ENCODE measurements at places on chromosomes 4 and X.
A peak's percentile ranks its signal among the peaks of the same experiment; 100 is the strongest.

- no peak for DNase-seq
Observed at GRCh38 chrX:130184857-130185256, 13.1 kb downstream of the RAB33A start.

- DNase-seq = no peak
Observed at GRCh38 chr4:162403419-162403818, 239.6 kb upstream of the FSTL5 start.

- DNase-seq = peak; percentile 74
Observed at GRCh38 chr4:153643406-153644383, 40.4 kb upstream of the TLR2 start.

DNA sequence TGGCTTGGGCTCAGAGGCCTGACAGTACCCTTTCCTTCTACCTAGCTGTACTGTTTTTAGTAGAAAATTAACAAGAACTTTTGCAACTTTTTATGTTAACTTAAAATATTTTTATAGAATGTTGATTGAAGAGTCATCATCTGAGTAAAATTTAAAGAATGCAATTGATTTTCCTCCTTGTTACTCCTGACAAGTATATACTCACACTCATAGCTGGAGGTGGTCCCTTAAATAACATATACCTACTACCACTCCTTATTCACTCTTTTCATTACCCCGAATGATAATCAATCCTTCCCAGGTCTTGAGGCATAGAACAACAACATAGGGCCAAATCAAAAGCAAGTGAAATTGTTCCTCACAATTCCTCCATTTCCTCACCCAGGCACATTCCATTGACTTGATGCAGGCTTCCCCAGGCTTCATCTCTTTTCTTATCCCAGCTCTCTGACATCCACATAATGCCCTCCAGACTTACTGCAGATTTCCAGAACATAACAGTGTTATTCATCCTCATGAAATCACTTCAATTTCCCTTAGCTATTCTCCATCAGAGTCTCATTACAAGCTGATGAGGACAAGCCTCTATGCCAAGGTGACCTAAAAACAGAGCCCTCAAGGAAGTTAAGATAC is 73.2 kb upstream of the ANXA10 start:
- DNase-seq = no peak

DNA sequence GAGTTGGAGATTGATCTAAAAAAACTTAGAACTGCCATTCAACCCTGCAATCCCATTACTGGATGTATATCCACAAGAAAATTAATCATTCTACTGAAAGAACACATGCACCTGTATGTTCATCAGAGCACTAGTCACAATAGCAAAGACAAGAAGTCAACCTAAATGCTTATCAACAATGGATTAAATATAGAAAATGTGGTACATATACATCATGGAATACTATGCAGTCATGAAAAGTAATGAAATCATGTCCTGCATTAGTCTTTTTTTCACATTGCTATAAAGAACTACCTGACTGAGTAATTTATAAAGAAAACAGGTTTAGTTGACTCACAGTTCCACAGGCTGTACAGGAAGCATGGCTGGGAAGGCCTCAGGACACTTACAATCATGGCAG is 850.5 kb downstream of the TECRL start:
- no peak for DNase-seq

DNA sequence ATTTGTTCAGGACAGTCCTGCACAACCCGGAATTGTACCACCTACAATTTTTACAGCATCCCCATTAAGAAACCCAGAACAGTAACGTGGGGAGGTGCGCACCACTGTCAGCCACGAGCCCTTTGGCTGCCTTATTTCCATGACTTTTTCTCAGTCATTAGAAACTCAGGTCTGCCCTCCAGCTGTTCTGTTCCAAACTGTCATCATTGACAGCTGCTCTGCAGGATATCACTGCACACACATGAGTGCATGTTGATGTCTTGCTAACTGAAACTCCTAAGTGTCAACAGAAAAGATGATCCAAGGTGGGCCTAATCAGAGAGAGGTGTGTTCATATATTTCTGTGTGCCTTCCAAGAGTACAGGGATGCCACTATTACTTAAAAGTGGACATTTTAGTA is 123.4 kb downstream of the PARM1 start:
- no peak for DNase-seq

GRCh38 chr4:141899541-141899940 is 263.2 kb downstream of the IL15 start:
- DNase-seq = no peak

- DNase-seq = peak; percentile 65
Observed at GRCh38 chr4:88219099-88219498, 60.7 kb upstream of the ABCG2 start.

DNA sequence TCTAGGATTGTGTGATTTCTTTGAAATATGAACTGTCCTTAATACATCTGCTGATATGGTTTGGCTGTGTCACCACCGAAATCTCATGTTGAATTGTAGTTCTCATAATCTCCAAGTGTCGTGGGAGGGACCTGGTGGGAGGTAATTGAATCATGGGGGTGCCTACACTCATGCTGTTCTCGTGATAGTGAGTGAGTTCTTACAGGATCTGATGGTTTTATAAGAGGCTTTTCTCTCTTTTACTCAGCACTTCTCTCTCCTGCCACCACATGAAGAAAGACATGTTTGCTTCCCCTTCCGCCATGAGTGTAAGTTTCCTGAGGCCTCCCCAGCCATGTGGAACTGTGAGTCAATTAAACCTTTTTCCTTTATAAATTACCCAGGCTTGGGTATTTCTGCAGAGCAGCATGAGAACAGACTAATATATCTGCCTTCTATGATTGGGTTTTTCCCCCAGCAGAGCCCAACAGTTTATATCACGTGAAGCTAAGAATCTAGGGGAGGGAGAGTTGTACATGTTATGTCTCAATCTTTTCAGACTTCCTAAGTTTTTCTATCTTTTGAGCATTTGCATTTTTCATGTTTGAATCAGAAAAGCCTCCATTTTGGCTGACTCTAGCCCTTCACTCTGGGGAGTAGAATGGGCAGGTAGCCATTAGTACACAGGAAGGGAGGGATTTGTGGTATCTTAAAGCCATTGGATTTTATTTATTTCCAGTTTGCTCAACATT is 58.9 kb downstream of the PLAC1 start:
- DNase-seq = peak; percentile 25

DNA sequence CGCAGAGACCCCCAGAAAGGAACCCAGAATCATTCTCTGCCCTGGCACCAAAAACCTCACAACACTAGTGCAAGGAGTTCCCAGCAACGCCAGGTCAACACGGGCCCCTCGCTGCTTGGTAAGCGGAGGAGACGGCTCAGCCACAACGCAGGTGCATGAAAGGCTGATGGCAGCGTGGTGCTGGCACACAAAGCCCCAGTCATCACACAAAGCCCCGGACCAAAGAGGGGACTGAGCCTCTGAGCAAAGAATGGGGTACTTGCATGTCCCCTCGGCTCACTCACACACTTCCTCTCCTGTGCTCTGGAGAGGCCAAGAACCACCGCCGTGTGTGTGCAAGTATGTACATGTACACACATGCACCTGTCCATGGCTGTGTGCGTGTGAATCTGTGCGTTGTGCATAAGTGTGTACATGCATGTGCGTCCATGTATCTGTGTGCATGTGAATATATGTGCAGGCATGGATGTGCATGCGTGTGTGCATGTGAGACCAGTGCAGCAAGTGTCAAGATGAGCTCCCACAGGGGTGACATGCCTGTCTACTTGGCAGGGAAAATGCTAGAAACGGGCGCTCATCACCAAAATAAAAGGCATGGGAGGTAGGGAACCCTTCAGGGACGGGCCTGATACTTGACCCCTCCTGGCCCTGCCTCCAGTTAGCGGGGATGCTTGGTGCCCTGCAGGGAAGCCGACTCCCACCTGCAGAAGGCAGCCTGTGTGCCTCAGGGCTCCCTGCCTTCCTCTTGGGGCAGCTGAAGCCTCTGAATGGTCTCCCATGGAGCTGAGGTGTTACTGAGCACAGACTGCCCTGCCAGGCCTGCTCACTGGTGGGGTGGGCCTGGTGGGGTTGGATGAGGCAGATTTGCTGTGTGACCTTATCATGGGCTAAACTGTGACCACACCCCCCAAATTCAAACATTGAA is 60.4 kb downstream of the ZFYVE28 start:
- no peak for DNase-seq

DNA sequence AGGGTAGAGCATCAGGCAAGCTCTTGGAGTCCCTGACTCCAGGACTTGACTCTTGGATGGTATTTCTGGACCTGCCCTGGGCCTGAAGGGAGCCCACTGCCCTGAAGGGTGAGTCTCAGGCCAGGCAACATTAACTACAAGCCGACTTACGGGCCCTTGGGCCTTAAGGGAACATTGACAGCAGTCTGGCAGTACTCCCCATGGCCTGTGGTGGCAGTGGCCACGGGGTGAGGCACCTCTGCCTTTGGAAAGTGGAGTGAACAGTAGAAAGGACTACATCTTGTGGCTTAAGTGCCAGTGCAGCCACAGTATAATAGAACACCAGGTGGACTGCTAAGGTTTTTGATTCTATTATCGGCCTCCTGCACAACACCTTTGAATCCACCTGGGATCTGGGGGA is 36.3 kb downstream of the SH3BGRL start:
- no peak for DNase-seq

DNA sequence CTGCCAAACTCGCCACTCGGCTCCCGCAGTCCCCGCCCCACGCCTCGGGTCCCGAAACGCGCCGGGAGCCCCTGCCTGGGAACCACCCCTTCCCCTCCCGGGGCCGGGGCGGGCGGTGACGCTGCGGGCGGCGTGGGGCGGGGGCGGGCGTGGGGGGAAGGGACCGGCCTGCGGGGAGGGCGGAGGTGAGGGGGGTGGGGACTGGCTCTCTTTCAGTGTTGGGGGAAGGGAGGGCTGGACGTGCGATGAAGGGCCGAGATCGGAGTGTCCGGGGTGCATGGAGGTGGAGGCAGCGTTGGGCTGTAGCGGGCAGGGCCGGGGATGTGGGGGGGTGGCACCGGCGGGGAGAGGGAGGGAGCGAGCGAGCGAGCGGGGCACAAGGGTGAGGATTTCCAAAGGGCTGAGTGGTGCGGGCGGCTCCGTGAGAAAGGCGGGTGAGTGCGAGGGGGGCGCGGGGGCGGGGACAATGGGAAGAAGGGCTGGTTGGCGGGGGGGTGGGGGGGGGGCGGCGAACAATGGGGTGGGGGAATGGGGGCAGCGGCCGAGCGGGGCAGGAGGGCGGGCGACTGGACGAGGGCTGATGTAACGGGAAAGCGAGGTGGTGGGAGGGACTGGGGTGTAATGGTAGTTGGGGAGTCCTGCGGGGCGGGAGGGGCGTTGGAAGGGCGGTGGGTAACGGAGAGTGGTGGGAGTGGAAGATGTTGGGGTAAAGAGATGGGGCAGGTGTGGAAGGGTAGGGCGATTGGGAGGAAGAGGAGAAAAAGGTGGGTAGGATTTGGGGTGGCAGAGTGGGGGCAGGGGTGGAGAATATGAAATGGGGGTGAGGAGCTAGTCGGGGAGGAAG is 578 bp downstream of the DCUN1D4 start:
- peak; percentile 80 for DNase-seq

DNA sequence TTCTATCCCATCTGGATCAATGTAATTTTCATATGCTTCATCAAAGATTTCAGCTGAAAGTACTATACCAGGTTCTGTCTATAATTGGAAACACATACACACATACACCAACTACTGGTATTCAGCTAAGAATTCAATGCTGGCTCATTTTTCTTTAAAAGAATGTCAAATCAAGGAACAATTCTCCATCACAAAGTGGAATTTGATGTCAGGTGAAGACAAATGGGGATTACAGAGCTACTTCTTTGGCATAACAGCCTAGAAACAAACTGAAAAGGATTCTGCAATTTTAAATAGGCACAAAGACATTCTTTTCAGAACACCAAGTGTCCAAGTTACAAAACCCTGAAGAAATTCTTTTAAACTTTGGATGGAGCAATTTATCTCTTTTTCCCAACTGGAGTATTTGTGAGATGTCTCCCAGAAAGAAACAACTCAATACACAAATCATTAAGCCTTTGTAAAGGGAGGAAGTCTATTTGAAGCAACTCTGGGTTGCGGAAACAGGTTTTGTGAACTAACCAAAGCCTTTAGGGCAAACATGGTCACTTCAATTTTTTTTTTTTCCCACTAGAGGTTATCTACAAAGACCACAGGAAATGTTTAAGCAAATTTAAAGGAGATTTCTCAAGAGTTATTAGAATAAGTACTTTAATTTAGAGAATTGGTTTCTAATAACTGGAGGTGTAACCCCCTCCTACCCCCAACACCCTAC is 1.9 kb upstream of the FAM9C start:
- no peak for DNase-seq

GRCh38 chr4:20172070-20172760 is 79.5 kb upstream of the SLIT2 start:
- no peak for DNase-seq
